ENCODE measurements at places on chromosomes 11 and 22.
A peak's percentile ranks its signal among the peaks of the same experiment; 100 is the strongest.

DNA sequence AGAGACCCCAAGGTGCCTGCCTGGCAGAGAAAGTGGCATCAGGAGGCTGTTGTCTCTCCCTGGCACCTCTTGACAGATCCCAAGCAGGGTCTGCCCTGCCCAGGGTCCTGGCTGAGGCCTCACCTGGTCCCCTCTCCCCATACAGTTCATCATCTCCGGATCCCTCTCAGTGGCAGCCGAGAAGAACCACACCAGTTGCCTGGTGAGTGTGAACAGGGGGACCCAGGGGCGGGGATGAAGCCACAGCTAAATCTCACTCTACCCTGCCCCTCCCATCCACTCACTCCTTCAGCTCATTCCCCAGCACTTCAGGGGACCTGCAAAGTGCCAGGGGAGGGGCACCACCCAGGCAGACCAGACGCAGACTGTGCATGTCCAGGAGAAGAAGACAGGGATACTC lies 14.0 kb upstream of the MS4A10 start:
- no peak for DNase-seq

- no peak for DNase-seq
Measured at GRCh38 chr11:60281485-60281884, 1.0 kb downstream of the MS4A4A start.

DNA sequence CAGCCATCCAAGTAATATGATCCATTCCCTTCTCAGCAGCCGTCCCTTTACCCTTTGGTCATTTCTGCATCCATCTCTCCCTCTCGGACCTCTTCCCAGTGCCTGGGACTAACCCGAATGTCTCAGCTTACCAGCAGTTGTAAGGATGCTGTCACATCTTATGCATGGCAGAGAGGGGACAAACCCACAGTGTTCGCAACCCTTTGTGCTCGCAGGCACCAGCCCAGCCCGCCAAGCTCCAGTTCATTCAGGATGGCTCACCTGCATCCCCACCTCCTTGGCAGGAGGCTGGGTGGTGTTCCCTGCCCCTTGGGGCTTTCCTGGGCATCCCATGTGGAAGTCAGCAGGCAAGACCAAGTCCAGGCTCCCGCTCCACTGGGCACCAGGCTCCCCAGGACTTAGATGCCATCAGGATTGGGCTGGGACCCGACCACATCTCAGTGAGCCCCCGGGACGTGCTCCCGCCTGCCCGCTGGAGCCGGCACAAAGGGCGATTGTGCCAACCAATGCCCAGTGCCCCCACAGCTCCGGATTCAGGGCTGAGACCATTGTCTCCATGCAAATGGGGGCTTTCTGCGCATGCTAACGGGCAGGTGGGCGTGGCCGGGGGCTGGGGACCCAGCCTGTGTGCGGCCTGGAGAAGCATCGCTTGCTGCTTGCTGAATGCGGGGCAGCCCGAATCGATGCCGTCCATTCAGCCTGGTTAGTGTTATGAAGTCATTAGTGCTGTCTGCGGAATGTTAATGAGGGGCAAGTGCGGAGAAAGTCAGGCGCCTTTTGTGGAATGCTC lies 108.6 kb downstream of the KCNQ1OT1 start:
- DNase-seq = no peak

- DNase-seq = no peak
Measured at GRCh38 chr11:2261436-2262230, 8.8 kb downstream of the ASCL2 start.

GRCh38 chr22:20579273-20580120 lies 72.1 kb downstream of the MED15 start:
- DNase-seq = no peak

GRCh38 chr11:9089061-9089460 lies 2.3 kb downstream of the SCUBE2 start:
- no peak for DNase-seq

- no peak for DNase-seq
Measured at GRCh38 chr11:131463649-131464425, 93.4 kb downstream of the NTM start.

DNA sequence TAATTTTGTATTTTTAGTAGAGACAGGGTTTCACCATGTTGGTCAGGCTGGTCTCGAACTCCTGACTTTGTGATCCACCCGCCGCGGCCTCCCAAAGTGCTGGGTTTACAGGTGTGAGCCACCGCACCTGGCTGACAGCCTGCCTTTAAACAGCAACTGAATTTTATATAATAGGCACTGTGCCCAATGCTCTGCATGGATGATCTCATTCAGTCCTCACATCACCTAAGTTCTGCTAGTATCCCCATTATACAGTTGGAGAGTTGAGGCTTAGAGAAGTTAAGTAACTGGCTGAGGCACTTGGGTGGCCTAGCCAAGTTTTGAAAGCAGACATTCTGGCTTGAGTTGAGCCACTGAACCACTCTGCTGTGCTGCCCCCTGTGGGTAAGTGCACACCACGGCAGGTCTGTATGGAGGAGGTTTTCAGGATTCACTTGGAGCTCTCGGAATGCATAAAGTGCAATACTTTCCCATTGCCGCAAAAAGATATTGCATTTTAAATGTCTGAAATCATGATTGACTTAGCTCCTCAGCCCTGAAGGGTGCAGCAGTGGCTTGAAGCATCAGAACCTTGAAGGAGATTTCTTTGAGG lies 112.4 kb downstream of the LDLRAD3 start:
- DNase-seq = peak; percentile 22

DNA sequence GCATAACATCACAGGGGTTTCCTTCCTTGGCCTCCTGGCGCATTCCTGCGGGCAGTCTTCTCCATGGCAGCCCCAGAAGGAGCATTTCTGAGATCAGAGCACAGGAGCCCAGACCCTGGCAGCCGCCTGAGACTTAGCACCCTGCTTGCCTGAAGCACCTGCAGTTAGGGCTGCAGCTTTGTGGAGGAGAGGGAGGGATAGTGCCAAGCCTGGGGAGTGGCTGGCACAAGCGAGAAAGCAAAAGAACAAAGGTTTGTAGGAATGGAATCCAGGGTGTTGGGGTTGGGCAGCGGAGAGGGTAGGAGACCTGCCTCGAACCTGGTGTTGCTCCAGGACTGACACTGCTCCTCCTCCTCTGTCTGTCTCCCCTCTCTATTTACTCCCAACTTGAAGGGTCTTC lies 66.9 kb downstream of the SCN3B start:
- DNase-seq = no peak

GRCh38 chr22:23272834-23273233 lies 92.5 kb downstream of the BCR start:
- no peak for DNase-seq

DNA sequence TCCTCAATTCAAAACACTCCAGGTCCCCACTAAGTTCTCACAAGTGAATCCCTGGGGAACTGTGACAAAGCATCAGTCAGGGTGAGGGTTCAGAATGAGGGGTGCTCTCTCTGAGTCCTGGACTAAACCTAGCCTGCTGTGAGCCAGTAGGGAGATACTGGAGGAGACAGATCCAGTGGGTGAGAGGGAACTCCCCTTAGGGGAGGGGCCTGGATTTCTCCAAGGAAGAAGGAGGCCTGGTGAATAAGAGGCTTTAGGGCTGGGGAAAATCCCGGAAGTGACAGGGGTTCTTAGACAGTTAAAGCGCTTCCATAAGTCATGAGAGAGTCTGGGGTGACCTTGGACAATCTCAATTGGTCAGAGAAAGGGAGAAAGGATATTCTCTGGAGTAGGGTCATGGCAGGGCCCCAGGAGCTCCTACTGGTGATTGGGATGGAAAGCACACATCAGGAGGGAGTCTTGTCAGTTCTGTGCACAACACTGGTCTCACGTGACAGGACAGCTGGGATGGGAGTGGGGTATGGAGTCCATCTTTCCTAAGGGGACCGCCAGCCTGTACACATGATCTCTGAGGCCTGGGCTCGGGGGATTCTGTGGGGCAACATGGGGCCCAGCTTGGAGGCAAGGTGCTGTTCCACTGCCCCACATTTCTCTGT lies 1.5 kb downstream of the TBC1D10A start:
- DNase-seq = peak; percentile 40

- DNase-seq = no peak
Measured at GRCh38 chr11:68282861-68283230, 11.1 kb upstream of the C11orf24 start.

DNA sequence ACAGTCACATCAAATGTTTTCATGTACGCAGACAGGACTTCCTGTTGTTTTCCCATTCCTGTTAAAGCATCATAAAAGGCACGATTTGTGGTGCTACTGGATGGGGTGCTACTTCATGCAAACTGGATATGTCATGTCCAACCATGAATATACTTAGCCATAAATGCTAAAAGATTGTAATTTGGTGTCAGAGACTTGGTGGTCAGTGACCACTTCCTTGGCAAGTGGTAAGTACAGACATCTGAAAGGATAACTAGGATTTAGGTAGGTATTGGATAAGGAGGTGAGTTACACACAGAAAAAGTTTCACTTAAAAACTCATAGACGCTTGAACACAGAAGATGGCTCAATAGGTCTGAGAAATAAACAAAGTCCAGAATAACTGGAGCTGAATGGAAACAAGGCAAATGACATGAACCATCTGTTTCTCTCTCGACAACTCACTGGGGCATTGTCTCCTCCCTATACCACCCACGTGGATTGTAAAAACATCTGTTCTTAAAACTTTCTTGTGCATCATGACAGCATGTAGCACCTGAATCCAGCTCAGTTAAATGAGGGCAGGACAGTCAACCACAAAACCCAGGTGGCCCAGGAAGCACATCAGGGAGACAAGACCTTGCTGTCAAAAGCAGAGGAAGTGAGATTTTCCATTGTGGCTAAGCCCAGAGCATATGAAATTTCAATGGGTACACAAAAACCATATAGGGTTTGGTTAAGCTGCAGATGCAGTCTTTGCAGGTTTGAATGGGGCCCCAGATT lies 22.1 kb upstream of the IGLL5 start:
- no peak for DNase-seq

GRCh38 chr11:70270877-70271648 lies 573 bp downstream of the PPFIA1 start:
- DNase-seq = peak; percentile 34

- DNase-seq = no peak
Measured at GRCh38 chr11:5071799-5072198, 2.4 kb downstream of the OR52E1 start.

DNA sequence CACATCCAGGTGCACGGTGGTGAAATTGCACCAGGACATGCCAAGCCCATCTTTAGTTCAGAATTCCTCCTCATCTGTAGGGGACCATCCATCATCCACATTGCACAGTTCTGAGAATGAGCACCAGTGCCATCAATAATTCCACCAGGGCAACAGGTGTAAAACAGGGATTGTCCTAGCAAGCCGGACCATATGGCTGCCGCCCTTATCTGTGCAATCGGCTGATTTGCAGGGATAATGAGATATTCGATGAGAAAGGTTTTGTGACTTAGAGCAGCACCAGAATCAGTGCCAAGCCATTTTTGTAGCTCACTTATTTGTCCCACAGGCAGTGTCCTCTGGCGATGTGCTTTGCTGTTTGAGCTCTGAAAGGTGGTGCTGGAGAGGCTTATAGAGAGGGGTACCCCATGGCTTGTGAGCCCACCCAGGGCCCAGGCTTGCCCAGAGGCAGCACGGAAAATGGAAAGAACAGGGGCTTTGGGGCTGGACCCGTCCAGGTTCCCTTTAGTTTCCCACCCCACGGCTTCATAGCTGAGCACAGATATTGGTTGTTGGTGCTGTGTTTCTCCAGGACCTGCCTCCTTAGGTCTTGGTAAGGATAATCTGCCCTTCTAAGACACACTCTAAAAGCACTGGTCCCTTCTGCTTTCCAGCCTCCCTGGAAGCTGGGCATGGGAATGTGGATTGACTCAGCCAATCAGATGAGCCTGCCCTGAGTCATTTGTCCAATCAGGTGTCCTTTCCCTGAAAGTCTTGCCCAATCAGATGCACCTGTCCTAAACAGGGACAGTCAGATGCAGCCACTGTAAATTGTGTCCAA lies 84.0 kb upstream of the SHANK2 start:
- no peak for DNase-seq

GRCh38 chr11:26820739-26821138 lies 98.9 kb upstream of the SLC5A12 start:
- no peak for DNase-seq

DNA sequence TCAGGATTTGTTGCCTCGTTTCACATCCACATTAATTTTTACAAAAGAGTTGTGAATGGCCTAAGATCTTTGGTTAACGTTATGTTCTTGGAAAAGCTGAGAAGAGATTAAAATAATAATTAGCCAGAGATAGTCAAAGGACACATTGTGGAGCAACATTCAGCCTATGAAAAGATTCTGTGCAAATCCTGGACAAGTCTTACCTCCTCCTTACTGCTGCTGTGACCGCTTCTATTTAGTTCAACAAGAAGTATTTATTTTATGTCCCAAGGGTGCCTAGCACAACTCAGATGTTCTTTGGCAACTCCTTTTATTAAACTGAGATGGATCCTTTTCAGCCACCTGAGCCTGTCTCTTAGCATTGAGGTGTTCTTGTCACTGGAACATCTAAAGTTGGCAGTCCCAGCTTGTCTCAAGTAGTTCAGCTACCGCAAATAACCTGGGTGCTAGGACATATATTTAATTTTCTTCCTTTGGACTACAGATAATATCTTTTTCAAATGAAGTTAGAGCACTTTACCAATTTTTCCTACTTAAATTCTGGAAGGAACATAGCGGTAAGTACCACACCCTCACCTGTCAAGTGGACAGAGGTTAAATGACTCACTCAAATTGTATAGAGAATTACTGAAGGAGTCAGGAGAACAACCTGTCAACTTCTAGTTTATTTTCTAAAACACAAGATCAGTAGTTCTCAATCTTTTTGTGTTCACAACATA lies 80.5 kb upstream of the CHRM4 start:
- DNase-seq = no peak

GRCh38 chr22:43186272-43187170 lies at the start of gene TTLL12:
Gene TTLL12, minus strand, starts transcription at chr22:43187134. Its CDS starts 65 bp downstream, at chr22:43187069.
- DNase-seq = peak; percentile 69

DNA sequence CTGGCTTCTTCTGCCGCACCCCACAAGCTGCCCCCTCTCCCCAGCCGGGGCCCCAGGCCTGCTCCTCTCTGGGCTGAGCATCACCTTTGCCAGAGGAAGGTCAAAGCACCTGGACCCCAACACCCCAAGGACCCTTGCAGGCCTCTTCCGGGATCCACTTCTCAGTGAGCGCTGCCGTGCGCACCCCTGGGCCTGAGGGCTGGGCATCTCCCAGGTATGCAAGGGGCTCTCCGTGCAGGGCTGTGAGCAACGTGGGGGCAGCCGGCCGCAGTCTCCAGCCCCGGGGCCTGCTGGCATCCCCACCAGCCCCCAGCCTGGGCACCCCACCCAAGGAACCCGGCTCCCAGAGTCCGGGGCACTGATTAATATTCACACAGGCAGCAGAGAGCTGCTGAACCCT lies 64.0 kb downstream of the BRD1 start:
- DNase-seq = no peak

All from HTR-8/SVneo (cell line).